ENCODE measurements at places on chromosomes 2 and 18.

DNA sequence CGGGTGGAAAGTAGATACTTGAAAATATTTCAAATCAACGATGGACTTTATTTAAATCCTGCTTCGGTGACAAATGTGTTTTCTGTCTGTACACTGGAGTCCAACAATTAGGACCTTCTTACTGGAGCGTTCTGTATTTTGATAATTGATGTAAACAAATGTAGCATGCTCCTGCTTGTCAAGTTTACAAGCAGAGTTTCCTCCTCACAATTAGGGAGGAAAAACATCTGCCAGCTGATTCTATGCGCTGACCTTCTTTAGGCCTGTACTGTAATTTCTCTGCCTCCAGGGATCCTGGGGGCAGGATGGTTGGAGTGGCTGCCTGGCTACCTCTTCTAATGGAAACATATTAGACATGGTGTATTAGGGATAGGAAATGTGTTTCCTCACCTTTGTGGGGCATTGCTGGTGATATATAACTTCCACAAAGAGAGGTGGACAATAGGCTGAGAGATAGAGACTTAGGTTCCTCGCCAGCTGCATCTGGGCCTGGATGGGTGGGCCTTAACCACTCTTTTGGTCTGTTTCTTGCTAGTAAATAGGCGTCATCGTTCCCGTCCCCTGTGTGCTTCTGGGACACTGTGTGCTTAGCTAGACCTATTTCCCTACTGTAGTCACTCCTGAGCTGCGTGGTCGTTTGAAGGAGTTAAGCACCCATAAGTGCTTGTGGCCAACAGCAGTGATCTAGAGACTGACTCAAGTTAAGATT lies 19.3 kb downstream of the GATA6 start:
- DNase-seq: no peak

- peak; percentile 56 for DNase-seq
Measured at GRCh38 chr2:88059979-88060906, 4.7 kb upstream of the KRCC1 start.

- DNase-seq: peak; percentile 60
Measured at GRCh38 chr2:10141736-10142639, 19.4 kb downstream of the RRM2 start.

GRCh38 chr2:27152796-27153464 lies 4.1 kb downstream of the TCF23 start:
- DNase-seq: no peak

- no peak for DNase-seq
Measured at GRCh38 chr18:49651033-49651432, 89.2 kb downstream of the LIPG start.

DNA sequence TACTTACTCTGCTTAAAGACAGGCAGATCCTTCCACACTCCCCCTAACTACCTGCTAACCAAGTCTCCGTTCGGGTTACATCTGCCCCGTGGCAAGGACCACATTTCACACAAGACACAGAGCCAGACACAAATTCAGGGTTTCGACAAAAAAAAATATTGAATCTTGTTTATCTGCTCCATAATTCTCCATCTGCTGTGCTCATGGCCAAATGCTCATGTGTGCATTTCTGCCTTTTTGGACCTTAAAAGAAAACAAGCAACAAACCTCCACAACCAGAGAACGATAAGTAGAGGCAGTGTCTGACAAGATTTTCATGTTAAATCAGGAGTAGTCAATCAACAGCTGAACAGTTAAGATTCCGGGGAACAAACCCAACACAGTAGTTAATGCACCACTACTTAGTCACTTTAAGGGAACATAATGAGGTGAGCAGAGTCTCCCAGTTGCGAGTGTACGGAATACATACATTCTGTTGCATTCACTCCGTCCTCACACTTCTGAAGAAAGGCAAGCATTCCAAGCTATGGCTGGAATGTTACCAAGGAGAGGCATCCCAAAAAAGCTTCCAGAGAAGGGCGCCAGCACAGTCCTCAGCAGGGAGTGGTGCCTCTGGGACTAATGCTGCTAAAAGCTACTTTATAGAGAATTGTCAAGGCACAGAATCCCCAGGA lies 121.0 kb downstream of the ANKRD44 start:
- peak; percentile 62 for DNase-seq

DNA sequence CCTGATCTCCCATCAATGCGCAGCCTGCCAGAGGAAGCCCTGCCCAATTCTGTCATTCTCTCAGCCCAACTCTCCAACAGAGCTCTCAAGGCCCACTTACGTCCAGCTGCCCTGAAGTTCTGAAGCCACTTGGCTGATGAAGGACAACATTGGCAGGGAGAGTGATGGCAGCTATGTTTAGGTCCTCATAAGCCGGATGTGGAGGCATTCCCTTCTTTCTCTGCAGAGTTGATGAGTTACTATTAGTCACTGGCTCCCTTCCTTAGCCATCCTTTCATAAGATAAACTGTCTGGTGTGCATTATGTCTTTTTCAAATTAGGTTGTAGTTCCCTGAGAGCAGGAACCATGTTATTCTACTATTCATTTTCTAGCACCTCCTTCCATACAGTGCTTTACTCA lies 22.5 kb upstream of the TACR1 start:
- no peak for DNase-seq

DNA sequence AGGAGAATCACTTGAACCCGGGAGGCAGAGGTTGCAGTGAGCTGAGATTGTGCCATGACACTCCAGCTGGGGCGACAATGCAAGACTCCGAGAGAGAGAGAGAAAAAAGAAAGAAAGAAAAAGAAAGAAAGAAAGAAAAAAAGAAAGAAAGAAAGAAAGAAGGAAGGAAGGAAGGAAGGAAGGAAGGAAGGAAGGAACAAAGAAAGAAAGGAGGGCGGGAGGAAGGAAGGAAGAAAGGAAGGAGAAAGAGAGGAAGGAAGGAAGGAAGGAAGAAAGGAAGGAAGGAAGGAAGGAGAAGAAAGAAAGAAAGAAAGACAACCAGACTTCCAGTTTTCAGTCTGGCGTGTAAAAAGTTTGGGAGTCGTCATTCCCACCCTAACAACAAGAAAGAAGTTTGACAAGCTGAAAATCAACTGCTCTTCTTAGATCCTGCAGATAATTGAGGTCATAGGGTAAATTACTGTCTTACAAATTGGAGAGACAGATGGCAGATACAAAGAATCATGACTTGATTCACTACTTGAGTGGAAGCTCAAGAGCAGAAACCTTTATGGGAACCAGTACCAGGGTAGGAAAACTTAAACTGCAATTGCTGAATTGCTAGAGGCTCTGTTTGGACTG lies 15.1 kb upstream of the CYP27C1 start:
- DNase-seq: no peak

DNA sequence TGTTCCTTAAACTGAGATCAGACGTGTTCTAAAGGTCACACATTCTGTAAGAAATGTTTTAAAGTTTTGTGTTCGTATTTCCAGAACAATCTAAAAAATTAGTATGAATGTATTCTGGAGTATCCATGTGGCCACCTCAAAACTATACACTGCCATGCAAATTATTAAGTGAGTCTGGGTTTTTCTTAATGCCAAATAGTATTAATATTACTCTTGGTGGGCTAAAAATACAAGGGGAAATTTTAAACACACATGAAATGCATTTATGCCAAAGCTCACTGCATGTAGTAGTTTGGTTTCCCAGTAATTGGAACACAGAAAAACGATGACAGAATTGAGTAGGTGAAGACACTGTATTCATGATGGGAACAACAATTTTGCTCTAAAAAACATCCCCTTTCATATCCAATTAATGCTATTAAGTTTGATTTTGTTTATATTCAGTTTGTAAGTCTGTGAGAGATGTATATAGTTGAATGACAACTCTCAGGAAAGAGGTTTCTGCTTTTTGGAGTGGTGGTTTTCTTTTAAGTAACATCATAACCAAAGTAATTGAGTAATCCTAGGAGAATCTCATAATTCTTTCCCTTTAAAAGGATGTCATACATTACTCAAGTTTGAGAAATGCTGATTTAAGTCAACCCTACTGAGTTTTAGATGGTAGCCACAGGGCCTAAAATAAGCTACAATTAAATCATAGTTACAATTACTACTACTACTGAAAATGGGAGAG lies 75.7 kb upstream of the CDCA7 start:
- no peak for DNase-seq

Data from neural progenitor cell (in vitro differentiated cells).